Endodermal cell (in vitro differentiated cells): ENCODE measurements at places on chromosomes 12 and 14. TPM values are rescaled to one million over a fixed set of nuclear protein-coding genes. Genes with fewer than 3 reads are reported as not detected.

DNA sequence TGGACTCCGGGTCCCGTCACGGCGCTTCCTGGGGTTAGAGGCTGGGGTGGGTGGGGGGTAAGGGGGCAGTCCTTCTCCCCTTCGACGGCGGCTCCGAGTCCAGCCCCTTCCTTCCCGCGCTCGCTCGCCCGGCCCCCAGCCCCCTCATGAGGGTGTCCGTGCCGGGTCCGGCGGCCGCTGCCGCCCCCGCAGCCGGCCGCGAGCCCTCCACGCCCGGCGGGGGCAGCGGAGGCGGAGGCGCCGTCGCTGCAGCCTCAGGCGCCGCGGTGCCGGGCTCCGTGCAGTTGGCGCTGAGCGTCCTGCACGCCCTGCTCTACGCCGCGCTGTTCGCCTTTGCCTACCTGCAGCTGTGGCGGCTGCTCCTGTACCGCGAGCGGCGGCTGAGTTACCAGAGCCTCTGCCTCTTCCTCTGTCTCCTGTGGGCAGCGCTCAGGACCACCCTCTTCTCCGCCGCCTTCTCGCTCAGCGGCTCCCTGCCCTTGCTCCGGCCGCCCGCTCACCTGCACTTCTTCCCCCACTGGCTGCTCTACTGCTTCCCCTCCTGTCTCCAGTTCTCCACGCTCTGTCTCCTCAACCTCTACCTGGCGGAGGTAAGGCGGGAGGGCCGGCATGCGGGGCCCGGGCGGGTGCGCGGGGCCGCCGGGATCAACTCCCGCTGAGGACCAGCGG lies 500 bp downstream of the GPR137C start:
- peak; percentile 86 for DNase-seq

DNA sequence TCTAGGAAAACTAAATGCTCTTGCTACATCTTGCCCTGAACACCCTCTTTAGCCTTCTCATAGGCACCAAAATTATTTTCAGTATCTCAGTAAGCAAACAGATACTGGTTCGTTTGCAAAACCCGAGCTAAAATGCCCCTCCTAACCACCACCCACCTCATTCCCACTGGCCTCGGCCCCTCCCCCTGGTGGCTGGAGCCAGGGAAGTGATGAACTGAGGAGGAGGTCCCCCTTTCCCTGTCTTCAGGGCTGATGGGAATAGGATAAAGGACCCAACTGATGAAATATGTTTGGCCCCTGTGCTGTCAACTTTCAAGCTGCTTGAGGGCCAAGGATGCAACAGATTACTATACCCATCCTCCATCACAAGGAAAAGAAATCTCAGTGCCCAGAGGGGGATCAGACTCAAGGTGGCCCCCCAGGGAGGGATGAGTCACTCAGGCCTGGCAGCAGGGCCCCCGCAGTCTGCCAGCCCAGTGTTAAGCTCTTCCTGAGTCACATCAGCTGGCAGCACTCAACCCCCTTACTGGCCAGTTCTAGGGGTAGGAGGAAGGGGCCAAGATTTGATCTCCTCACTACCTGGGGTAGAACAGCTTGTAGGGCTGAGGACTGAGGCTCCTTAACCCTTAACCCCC lies 1.7 kb downstream of the ANKRD52 start:
- DNase-seq: peak; percentile 81

DNA sequence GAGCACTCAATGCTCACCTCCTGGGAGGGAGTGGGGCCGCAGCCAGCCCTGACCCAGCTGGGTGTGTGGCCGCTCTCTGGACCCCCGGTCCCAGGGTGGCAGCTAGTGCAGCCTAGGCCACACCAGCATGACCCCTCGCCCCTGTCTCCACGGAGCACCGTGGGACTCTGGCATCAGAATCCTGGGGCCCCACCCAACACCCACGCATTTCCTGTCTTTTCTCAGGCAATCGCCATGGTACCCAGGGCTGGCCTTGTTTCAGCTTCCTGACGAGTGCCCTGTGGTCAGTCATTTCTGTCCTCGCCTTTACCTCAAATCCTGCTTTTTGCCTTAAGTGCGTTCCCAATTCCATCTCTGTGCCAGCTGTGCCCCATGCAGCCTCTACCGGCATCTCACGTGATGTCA lies 15.9 kb downstream of the PACS2 start:
- no peak for DNase-seq

GRCh38 chr12:52496054-52496453 lies 3.0 kb upstream of the KRT6A start:
- no peak for DNase-seq

DNA sequence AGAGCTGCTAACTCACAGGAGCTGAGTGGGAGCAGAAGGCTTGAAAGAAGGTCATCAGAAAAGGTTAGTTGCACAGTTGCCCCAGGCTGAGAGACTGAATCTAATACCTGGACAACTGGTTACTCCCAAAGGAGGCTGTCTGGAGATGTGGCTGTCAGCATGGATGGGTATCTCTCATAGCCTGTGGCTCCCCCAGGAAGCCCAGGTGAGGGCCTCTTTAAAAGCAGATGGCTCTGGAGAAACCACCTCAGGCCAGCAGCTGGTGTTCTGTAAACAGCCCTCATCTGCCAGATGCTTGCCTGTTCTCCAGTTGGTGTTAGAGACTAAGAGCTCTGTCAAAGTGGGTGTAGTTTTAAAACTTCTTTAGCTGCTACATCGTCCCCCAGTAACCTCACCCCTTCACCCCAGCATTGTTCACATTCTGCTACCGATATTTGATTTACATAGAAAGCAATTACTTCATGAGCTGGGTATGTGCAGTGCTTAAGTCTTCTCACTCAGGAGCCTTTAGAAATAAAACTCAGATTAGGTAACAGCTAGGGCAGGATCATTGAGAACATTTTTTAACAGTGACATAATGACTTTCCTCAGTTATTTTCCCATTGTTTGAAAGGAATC lies 25.8 kb downstream of the DACT1 start:
- peak; percentile 72 for DNase-seq

- no peak for DNase-seq
These were observed 206.9 kb downstream of the SYT1 start for GRCh38 chr12:79071498-79071897.

Gene VRTN
- total RNA-seq: 43.8 to 65.7 TPM (median 61.8 TPM) in 3 replicates

Gene STAC3
- 2.1 to 8.8 TPM (median 6.8 TPM) in 3 replicates for total RNA-seq

DNA sequence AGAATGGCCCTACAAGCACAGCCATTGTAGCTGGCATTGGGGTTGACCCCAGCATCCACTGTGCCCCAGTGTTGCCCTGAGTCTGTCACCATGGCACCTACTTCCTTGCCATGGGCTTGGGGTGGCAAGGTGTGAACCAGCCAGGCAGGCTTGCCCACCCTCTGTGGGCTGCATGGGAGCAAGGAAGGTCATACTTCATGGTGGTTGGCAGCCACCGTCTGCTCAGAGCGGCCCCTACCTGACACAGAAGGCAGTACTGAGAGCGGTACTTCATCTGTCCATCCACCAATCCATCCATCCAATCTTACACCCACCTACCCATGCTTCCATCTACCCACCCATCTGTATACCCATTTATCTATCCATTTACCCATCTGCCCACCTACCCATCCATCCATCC lies 160.1 kb downstream of the KIF26A start:
- no peak for DNase-seq

DNA sequence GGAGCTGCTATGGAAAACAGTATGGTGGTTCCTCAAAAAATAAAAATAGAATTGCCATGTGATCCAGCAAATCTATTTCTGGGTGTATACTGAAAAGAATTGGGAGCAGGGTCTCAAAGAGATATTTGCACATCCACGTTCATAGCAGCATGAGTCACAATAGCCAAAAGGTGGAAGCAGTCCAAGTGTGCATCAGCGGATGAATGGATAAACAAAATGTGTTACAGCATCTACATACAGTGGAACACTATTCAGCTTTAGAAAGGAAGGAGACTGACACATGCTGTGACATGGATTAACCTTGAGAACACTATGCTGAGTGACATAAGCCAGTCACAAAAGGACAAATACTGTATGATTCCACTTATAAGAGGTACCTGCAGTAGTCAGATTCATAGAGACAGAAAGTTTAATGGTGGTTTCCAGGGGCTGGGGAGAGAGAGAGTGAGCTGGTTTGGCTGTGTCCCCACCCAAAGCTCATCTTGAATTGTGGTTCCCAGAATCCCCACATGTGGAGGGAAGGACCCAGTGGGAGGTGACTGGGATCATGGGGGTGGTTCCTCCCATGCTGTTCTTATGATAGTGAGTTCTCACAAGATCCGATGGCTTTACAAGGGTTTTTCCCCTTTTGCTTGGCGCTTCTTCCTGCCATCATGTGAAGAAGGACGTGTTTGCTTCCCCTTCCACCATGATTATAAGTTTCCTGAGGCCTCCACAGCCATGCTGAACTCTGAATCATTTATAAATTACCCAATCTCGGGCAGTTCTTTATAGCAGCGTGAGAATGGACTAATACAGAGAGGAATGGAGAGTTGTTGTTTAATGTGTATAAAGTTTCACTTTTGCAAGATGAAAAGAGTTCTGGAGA lies 17.6 kb upstream of the TBC1D30 start:
- DNase-seq: no peak

Gene HRK
- 1.6 and 1.8 TPM in 2 replicates for total RNA-seq

- peak; percentile 74 for DNase-seq
These were observed 13.0 kb upstream of the TPCN1 start for GRCh38 chr12:113208041-113208934.

DNA sequence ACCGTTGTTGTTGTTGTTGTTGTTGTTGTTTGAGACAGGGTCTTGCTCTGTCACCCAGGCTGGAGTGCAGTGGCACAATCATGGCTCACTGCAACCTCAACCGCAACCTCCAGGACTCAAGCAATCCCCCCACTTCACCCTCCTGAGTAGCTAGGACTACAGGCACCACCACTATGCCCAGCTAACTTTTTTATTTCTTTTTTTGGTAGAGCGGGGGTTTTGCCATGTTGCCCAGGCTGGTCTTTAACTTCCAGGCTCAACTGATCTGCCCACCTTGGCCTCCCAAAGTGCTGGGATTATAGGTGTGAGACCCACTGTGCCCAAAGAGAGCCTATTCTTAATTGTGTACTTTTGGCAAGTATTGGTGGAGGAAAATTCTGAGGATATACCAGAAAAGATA lies 25.7 kb downstream of the MOK start:
- DNase-seq: no peak

GRCh38 chr14:47959740-47960139 lies 284.3 kb upstream of the MDGA2 start:
- DNase-seq: no peak

Gene TAS2R14
- total RNA-seq: 4.9 and 8.1 TPM in 2 replicates

- DNase-seq: no peak
These were observed 21.2 kb downstream of the CCDC92 start for GRCh38 chr12:123951467-123951866.

DNA sequence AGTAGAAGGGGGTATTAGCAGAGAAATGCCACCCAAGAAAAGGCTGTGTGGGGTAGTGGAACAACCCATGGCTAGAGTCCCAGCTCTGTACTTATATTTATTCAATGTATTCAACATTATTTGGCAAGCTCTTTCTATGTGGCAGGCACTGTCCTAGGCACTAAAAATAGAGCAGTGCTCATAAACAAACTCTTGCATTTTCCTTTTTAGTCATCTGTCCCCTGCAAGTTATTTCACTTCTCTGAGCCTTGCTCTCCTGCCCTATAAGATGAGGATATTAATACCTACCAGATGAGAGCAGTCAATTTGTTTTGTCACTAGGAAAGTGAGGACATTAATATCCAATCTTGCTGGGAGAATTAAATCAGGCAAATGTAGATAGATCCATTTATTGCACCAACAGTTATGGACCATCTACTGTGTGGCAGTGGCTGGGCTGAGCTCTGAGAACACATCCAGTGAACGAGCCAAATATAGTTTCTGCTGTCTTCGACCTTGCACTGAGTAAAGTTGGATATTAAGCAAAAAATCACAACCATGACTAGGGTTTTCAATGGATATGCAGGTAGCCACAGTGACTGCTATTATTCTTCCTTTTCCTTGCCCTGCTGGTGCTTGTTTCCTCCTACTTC lies 314.3 kb upstream of the TBX3 start:
- no peak for DNase-seq

GRCh38 chr12:93090731-93091172 lies 161.7 kb upstream of the EEA1 start:
- DNase-seq: no peak

Gene RNASE4
- 0.73 and 1.2 TPM in 2 replicates for total RNA-seq

- peak; percentile 78 for DNase-seq
These were observed 2.6 kb downstream of the AQP6 start for GRCh38 chr12:49975318-49975761.

Gene SIX4
- total RNA-seq: 4.9 to 14.2 TPM (median 5.6 TPM) in 3 replicates

DNA sequence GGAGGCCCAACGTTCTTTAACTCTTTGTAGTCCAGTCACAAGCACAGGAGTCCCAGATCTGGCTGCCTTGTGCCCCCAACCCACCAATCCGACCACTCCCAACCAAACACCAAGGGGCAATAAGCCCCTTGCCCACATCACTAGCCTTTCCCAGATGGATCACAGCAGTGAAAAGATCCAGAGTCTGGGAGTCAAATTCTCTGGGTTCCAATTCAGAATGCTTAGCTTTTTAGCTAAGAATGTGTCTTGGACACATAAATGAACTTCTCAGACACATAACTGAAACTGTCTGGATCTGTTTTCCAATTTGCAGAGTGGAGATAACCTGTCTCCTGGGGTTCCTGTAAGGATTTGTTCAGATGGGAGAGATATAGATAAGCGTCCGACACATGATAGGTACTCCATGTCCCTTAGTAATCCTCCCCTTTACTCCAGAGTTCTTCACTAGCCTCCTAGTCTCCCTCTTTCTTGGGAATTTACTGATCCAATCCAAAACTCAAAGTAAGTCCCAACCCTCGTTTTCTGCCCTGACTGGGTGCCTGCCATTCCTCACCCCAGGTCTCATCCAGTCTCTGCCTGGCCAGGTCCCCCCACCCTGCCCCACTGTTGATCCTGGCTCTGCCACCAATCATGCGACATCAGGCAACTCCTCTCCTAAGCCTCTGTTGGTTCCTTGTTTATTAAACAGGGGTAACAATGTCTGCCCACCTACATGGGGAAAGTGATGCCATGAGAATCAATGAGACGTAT lies 439 bp upstream of the TNFRSF1A start:
- peak; percentile 72 for DNase-seq

Gene ITGA7
- 89.0 and 122 TPM in 2 replicates for total RNA-seq

- DNase-seq: peak; percentile 93
These were observed 6.2 kb downstream of the FOXJ2 start for GRCh38 chr12:8038659-8039114.

- DNase-seq: no peak
These were observed 404.2 kb downstream of the DAD1 start for GRCh38 chr14:22184830-22185168.

Gene MYH6
- total RNA-seq: not detected in 2 replicates
